ENCODE measurements at places on chromosomes 1 and 21.

- DNase-seq: no peak
Measured at GRCh38 chr1:245363461-245364200, 208.8 kb downstream of the KIF26B start.

GRCh38 chr1:162200096-162200847, 130.8 kb downstream of the NOS1AP start:
- DNase-seq: no peak

- DNase-seq: no peak
Measured at GRCh38 chr1:25018110-25018735, 88.1 kb upstream of the RUNX3 start.

DNA sequence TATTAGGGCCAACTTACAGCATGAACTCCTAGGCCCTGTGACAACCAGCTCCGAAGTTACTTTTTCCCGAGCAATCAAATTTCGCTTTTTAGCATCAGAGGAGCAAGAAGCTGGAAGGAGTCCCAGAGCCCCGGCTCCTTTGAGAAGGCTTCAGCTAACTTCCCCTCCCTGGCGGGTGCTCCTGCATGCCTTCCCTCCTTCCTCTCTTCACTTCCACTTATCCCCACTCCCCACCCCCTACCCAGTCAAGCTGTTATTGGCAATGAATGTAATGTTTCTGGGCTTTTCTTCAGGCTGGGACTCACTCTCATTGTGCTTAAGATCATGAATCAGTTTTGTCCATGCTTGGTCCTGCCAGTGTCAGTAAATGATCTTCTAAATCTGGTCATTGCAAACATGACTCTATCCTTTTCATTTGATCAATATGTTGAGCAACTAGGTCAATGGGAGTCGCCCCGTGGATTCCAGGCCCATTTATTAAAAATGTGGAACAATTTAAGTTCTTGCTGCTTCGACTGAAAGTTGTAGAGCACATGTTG, 94.5 kb upstream of the TSPAN2 start:
- DNase-seq: no peak
